ENCODE measurements at places on chromosomes 2 and 18. TPM values are rescaled to one million over a fixed set of nuclear protein-coding genes. Genes with fewer than 3 reads are reported as not detected.
A peak's percentile ranks its signal among the peaks of the same experiment; 100 is the strongest.

DNA sequence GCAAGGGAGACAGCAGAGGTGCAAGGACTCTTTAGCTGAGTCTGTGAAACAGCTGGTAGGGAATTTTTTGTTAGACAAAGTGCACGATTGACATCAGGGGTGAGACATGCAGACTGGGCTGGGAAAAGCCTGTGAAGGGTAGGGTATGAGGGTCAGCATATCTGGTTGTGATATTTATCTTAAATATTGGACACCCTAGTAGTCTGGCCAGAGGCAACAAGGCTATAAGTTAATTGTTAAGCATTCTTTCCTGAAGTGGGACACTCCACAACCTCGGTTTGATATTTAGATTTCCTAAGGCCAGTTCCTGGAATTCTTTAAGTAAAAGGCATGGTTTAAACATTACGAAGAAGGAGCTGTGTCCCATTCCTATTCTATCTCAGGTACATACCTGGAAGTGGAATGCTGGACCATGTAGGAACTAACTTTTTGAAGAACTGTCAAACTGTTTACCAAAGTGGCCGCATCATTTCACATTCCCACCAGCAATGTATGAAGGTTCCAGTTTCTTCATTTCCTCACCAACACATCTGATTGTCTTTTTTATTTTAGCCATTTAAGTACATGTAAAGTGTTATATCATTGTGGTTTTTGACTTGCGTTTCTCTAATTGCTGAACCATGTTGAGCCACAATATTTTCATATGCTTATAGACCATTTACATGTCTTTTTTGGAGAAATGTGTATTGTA, 22.5 kb downstream of the EHBP1 start:
- DNase-seq, result no peak

The DPP4 gene
- total RNA-seq, result 1.7 TPM

DNA sequence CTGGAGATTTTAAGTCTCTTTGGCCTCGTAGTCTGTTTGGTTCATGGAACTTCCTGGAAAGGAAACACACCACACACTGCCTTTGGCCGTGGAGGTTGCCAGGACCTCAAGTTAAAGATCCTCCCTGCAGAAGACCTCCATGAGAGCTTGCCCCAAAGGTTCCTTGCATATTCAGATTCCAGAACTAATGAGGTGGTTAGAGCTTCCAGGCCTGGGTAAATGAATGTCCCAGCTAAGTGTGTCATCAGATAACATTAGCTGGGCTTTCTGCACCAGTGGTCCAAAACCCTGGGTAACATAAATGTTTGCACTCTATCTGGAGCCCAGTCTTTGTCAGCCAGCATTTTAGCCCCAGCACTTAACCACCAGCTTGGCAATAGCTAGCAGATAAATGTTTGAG, 122.1 kb upstream of the EML6 start:
- no peak for DNase-seq

- no peak for DNase-seq
Measured at GRCh38 chr18:22490429-22490846, 72.7 kb upstream of the CTAGE1 start.

GRCh38 chr2:15348636-15349035, 212.5 kb downstream of the NBAS start:
- no peak for DNase-seq

The DNAJC5G gene
- not detected for total RNA-seq

DNA sequence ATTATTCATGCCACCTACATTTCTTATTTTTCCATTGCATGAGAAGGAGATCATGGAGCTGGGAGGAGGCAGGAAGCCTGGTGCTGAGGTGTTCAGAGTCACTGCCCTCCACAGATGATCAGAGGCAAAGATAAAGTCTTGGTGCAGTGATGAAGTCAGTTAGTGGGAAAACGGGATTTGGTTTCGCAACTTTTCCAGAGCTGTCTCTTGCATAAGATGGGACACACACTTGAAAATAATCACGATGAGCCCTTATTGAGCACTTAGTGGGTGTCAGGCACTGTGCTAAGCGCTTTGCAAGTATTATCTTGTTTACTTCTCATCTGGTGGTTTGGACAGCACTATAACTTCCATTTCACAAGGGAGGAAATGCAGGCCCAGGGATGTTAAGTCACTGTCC, 222.1 kb upstream of the SMAD2 start:
- DNase-seq, result no peak

The CPLX4 gene
- not detected for total RNA-seq

DNA sequence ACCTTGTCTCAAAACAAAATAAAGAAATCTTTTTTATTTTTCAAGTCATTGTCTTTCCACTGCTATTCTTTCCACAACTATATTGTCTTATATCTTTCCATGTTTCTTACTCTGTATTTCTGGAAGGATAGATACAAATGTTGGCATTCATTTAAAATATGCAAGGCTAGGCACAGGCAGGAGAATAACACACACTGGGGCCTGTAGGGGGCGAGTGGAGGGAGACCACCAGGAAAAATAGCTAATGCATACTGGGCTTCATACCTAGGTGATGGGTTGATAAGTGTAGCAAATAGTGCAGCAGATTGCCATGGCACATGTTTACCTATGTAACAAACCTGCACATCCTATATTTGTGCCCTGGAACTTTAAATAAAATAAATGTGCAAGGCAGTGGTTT, 9.6 kb downstream of the MRPL30 start:
- no peak for DNase-seq

DNA sequence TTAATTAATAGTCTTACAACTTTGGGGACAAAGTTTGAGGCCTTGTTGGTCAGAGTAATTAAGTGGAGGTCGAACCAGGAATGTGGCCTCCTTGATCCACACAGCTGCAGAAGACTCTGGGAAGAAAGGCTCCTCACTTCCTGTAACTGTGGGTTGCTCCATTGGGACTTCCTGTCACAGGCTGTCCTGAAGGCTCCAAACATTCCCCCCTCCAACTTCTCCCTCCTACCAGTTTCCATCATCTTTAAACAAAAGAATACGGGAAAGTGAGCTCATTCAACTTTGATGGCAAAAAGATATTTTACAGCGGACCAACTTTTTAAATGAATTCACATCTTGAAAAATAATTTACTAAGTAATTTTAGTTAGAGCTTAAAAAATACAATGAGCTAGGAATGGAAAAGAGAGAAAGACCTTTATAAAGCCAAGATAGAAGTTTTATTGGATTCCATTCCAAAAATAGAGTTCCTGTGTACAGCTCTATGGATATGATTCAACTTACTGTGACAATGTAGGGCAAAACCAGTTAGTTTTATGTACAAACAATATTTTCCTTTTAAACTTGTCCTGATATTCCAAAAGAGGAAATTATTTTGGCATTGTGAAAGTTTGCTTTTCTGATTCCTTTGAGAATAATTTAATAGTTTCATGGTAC, 212.0 kb upstream of the NABP1 start:
- DNase-seq, result no peak

GRCh38 chr2:241892299-241893137, 23.0 kb downstream of the RTP5 start:
- no peak for DNase-seq

DNA sequence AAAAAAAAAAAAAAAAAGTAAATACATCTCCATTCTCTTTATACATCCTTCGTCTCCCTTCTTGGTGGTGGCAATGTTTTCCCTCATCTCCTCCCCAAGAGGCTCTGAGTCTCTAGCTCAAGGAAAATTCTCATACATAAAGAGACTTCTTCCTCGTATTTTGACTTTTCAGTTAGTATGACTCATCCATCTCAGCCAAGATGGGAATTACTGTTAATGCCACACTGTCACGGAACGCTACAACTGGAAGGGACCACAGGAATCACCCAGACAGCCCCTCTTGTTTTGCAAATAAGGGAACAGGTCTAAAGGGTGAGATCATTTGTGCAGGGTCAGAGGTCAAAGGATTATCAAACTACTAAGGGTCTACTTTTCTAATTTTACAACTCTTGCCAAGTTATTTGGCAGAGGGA, 19.5 kb downstream of the NFE2L2 start:
- DNase-seq, result no peak

- no peak for DNase-seq
Measured at GRCh38 chr2:188853307-188853706, 120.9 kb upstream of the COL3A1 start.

- DNase-seq, result no peak
Measured at GRCh38 chr2:238908960-238909951, 61.4 kb downstream of the TWIST2 start.

DNA sequence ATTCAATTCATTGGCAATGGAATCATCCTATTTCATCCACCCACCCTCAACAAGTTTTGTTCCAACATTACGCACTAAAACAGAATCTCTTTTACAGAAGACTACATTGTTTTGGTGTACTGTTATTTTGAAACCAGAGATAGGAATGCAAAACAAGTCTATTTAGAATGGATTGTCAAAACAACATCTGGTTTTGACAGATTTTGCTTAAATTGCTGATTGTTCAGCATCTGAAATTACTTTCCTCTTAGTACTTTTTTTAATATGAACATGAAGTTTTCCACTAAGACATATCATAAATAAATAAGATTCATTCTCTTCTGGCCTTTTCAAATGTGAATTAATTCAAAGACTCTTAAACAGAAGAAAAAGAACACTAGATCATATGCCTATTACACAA, 323.9 kb upstream of the TFPI start:
- DNase-seq, result no peak

DNA sequence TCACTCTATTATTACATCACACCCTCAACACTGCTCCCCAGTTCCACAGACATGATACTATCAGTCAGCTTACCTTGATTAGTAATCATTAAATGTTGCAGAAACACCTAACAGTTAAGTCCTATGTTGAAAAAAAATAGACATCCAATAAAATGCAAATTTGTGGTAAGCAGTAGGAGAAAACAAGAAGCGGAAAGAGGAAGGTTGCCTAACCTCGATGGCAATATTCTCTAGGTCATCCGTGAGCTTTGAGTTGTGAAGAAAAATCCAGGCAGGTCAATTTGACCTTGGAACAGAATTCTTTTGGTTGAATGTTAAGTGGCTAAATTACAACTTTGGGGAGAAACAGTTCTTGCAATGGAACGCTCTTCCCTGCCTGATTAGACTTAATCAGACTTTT, 264.4 kb downstream of the AFF3 start:
- no peak for DNase-seq

The MERTK gene
- total RNA-seq, result 11.1 TPM

GRCh38 chr2:44839370-44839769, 102.1 kb upstream of the SIX3 start:
- no peak for DNase-seq

The FZD7 gene
- 32.5 TPM for total RNA-seq

GRCh38 chr2:22907330-22907729, 477.6 kb upstream of the KLHL29 start:
- no peak for DNase-seq

The RGPD8 gene
- 8.2 TPM for total RNA-seq

The DSG1 gene
- total RNA-seq, result not detected

GRCh38 chr2:232568161-232568560, 17.7 kb downstream of the EIF4E2 start:
- DNase-seq, result no peak

GRCh38 chr2:12262681-12263436, 453.9 kb upstream of the TRIB2 start:
- DNase-seq, result no peak

The RASGRP3 gene
- 1.6 TPM for total RNA-seq

DNA sequence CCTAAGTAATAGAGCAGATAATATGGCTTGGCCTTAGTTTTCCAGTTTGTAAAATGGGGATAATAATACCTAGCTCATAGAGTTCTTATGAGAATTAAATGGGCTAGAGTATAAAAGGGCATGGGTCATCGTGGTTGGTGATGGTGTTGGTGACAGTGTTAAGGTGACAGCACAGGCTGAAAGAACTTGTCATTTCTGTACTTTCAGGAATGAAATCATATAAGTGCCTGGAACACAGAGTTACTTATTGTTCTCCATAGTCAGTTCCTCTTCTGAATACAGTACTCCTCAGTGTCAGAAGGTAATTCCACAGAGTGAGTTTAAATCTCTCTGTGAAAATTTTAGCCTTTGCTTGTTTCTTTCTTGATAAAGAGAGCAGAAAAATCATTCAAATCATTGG, 42.4 kb downstream of the KIF5C start:
- no peak for DNase-seq

- no peak for DNase-seq
Measured at GRCh38 chr2:173862612-173863217, 102.5 kb downstream of the SP3 start.

DNA sequence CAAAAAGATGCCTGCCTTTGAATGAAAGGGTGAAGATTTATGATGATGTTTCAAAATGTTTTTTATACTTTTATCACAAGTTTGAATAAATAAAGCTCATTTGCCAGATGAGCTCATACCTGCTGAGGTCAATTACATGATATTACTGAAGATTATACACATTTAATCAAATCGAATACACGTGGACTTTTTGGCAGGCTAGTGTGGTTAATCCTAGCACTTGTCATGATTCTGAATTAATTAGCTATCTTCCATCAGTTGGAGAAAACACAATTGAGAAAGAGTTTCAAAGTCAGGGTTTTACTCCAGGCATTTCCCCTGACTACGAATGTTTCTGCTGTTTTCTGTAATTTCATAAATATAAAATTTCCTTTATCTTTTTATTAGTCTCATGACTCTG, 54.4 kb downstream of the LRPPRC start:
- no peak for DNase-seq

DNA sequence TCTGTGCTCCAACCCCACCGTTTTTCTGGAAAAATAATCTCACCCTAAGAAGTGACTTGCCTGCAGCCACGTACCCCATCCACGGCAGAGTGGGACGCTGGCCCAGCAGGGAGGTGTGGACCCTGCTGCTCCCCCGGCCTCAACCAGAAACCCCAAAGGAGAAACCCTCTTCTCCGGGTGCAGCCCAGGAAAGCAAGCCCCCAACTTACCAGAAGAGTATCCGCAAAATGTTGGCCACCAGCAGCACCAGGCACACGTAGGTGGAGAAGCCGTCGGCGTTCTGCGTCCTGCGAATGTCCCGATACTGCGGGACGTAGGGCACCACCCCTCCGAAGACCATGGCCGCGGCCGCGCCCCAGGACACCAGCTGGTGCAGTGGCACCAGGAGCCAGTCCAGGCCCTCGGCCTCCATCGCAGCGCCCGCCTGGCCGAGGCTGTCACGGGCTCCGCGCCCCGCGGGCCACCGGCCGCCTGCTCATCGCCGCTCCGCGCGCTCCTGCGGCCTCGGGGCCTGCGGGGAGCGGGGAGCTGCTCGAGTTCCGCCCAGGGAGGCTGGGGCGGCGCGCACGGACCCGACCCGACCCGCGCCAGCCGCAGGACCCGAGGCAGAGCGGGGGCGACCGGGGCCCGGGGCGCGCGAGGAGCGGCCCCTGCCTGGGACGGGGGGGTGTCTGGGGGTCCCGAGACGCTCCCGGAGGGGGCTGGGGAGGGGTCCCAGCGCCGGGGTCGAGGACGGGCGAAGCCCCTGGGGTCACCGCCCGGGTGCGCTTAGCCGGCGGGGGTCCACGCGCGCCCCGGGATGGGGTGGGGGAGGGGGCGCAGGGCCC, 725 bp downstream of the SLC66A2 start:
- peak; percentile 64 for DNase-seq
